ENCODE measurements at places on chromosomes 7 and 10. TPM values are rescaled to one million over a fixed set of nuclear protein-coding genes. Genes with fewer than 3 reads are reported as not detected.

DKK1 gene
- 0.69 TPM for total RNA-seq

DNA sequence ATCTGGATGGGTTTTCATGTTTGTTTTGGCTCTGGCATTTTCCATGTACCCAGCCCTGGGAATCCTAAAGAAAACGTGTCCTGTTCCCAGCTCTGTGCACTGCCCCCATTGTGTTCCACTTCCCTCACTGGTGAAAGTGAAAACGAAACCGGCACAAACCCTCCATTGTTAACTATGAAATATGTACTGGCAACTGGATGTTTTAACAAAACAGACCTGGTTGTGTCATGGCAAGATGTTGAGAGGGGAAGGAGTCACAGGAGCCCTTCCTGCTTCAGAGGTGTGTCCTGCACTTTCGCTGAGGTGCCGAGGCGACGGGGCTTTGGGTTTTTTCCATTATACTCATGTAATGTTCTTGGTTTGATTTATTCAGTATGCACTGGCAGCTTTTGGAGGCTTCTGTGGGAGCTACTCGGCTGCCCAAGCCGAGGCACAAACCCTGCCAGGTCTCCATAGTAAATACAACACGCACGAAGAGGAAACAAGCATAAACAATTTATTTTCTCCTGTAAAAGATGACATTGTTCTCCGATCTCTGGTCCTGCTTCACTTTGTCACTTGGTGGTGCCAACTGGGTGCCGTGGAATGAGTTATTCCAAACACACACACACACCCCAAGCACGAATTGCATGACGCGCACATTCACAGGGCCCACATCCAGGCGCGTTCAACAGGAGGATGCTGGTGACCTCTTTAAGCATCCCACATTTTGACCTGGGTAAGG, 118.2 kb downstream of the CDK6 start:
- peak overlapping the region; percentile 87 for H3K27ac ChIP-seq
- peak overlapping the region; percentile 58 for H3K4me3 ChIP-seq
- no peak for DNase-seq
- peaks cover 58% of the 10 kb centered on the region for H3K4me1 ChIP-seq

GRCh38 chr7:116195451-116195850, 14.9 kb upstream of the TES start:
- no peaks in the 10 kb centered on the region for H3K27me3 ChIP-seq
- no peak overlapping the region for H3K27ac ChIP-seq
- H3K36me3 ChIP-seq, result no peaks in the 10 kb centered on the region
- no peak for DNase-seq

DNA sequence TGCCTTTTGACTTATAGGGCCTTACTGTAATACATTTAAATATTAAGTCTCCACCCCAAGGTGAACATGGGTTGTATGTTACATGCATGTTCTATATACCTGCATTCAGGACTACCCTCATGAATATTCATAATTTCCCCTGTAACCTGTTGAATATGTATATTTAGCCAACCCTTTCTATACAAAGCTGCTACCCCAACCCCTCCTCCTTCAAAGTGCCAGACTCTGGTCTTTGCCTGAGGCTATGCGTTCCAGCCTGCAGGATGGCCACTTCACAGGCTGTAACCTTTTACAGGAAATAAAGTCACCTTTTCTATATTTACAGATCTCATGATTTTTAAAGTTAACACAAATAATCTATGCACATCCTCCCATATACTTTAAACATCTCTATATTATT, 10.1 kb upstream of the UNC5B start:
- no peaks in the 10 kb centered on the region for H3K36me3 ChIP-seq
- H3K27me3 ChIP-seq, result no peaks in the 10 kb centered on the region
- H3K27ac ChIP-seq, result no peak overlapping the region
- no peak for DNase-seq
- no peak overlapping the region for H3K4me3 ChIP-seq

DNA sequence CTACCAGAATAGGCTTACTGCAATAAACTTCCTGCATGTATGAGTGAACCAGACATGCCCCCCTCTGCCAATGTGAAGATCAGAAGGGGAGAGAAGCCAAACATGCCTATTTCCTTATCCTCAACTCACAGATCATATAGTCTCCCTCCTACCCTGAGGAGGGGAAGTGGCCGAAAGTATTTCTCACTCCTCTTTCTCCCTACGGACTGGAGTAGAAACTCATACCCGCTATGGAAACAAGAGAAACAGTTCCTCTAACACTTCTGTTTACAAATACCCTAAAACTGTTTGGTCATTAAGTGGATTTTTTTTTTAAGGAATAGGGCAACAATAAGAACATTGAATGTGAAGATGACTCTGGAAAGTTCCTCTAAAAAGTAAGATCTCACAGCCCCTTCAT, 31.4 kb downstream of the CCNJ start:
- H3K27me3 ChIP-seq, result no peaks in the 10 kb centered on the region
- H3K27ac ChIP-seq, result no peak overlapping the region
- no peaks in the 10 kb centered on the region for H3K4me1 ChIP-seq
- no peak overlapping the region for H3K4me3 ChIP-seq

- no peaks in the 10 kb centered on the region for H3K27me3 ChIP-seq
- H3K4me1 ChIP-seq, result peaks cover 62% of the 10 kb centered on the region
- no peak overlapping the region for H3K4me3 ChIP-seq
- no peak for DNase-seq
- no peak overlapping the region for H3K27ac ChIP-seq
These were observed 4.0 kb downstream of the CRCP start for GRCh38 chr7:66118603-66119002.

TES gene
- 213 TPM for total RNA-seq

CARD11 gene
- total RNA-seq, result 0.99 TPM

DNA sequence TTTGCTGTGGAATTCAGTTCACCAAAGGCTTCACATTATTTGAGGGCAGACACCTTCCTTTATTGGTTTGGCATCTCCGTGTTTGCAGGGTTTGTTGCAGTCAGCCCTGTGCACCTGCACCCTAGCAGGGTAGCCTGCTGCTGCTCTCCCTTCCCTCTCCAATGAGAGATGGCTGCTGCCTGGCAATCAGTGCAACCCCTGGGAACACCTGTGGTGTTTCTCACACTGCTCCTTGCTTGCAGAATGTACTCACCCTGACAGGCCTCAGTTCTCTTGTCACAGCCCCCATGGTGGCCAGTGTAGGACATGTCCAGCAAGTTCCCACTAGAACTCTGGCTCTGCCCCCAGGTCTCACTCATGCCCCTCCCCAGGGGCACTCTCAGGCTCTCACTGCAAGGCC, 12.1 kb upstream of the PPIA start:
- no peak overlapping the region for H3K27ac ChIP-seq
- no peaks in the 10 kb centered on the region for H3K4me1 ChIP-seq
- H3K27me3 ChIP-seq, result no peaks in the 10 kb centered on the region
- no peak overlapping the region for H3K4me3 ChIP-seq
- no peak for DNase-seq

- H3K4me3 ChIP-seq, result no peak overlapping the region
- H3K27ac ChIP-seq, result no peak overlapping the region
- DNase-seq, result no peak
- H3K36me3 ChIP-seq, result no peaks in the 10 kb centered on the region
- no peaks in the 10 kb centered on the region for H3K27me3 ChIP-seq
- peaks cover 13% of the 10 kb centered on the region for H3K4me1 ChIP-seq
These were observed 57.8 kb downstream of the FAM185A start for GRCh38 chr7:102806613-102807012.

DNA sequence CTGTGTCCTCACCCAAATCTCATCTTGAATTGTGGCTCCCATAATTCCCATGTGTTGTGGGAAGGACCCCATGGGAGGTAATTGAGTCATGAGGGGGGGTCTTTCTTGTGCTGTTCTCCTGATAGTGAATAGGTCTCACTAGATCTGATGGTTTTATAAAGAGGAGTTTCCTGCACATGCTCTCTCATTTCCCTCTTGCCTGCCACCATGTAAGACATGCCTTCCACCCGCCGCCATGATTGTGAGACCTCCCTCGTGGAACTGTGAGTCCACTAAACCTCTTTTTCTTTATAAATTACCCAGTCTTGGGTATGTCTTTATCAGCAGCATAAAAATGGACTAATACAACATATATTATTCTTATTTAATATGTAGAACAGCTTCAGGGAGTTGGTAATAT, 29.0 kb upstream of the MTPN start:
- no peak for DNase-seq
- H3K4me3 ChIP-seq, result no peak overlapping the region
- H3K36me3 ChIP-seq, result no peaks in the 10 kb centered on the region
- peaks cover 4% of the 10 kb centered on the region for H3K4me1 ChIP-seq
- no peak overlapping the region for H3K27ac ChIP-seq

DNA sequence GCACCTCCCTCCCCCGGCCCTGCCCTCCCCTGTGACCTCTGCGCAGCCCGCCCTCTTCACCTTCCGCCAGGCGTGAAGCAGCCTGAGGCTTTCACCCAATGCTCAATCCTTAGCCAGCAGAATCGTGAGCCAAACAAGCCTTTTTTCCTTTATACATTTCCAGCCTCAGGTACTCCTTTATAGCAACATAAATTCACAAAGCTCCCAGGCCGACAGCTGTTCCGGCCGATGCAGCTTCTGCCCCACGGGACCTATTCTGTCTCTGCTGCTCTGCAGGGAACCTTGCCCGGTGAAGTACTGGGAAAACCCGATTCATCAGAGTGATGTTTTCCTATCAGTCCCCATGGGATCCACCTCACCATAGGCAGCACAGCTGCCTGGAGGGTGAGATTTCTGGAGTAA, 87.4 kb downstream of the CHST15 start:
- DNase-seq, result no peak
- H3K4me3 ChIP-seq, result no peak overlapping the region
- peaks cover 77% of the 10 kb centered on the region for H3K4me1 ChIP-seq
- no peaks in the 10 kb centered on the region for H3K27me3 ChIP-seq

Measured in esophagus muscularis mucosa (tissue), 4 donors.